ENCODE measurements at places on chromosomes 12 and 14.
A peak's percentile ranks its signal among the peaks of the same experiment; 100 is the strongest.

DNA sequence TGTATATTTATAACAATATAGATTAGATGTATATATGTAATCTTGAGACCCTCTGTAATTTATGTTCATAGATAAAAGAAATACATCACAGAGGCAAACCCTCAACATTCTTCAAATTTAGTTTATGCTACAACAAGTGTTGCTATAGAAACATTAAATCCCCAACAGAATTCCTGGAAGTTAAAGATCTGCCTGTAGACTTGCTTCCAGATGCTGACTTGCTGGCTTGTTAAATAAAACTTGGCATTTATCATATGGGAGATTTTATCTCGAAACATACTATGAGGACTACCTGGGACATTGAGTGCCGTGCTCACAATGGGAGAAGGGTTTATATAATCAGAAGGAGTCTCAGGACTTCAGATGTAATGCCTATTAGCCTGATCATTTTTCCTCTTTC, 136.3 kb upstream of the PLXNC1 start:
- DNase-seq = no peak

GRCh38 chr14:74488786-74489397, 4.2 kb downstream of the NPC2 start:
- no peak for DNase-seq

- no peak for DNase-seq
These were observed 30.3 kb upstream of the WDR89 start for GRCh38 chr14:63671987-63672386.

DNA sequence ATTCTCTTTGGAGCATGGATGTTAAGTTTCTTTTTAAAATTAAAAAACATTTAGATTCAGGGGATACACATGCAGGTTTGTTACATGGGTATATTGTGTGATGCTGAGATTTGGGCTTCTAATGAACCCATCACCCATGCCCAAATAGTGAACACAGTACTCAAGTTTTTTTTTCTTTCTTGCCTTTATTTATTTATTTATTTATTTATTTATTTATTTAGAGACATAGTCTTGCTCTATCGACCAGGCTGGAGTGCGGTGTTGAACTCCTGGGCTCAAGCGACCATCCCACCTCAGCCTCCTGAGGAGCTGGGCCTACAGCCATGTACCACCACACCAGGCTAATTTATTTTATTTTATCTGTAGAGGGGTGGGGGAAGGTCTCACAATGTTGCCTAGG, 2.2 kb upstream of the NCKAP1L start:
- DNase-seq = no peak

GRCh38 chr14:57982804-57983634, 117.1 kb upstream of the SLC35F4 start:
- DNase-seq = no peak

DNA sequence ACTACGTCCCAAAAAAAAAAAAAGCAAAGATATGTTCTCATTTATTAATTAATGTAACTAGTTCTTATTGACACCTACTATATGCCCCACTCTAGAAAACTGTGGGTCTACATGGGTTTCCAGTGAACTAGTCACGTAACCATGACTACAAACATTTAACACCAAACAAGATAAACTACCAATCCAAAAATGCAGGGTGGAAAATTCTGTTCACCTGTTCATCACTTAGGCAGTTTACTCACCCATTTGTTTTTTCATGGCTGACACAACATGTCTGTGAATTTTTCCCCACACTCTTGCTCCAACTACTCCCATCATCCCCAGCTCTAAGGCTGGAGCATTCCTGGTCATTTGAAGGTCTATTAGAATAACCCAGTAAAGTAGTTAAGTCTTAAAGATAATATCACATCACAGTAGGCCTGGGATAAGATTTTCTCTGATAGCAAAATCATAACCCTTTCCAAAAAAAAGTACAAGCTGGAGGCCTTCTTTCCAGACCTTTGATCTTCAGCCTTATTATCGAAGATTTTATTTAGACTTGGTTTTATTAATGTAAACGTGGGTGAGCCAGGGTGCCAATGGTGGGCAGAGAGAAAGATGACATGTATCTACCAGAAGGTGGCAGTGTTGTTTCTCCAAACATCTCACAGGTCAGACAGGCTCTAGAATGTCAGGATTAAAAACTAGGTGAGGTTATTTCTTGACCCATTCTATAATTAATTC, 61.6 kb upstream of the DAAM1 start:
- no peak for DNase-seq

DNA sequence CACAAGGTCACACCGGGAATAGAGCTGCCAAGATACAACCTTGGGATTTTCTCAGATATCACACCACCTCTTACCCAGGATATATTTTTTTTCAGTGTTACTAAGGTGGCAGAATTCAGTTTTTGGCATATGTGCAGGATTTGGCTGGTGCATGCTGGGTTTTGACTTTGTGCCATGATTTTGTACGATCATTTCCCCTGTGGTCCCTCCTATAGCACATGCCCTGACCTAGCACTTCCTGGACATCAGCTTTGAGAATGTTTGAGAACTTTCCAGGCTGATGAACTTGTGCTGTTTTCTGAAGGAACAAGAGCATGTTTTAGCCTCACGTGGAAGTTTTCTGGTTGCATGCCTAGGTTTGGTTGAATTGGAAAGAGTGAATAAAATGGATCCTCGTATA, 11.0 kb upstream of the TBPL2 start:
- no peak for DNase-seq

GRCh38 chr14:99628887-99629618, 15.9 kb upstream of the HHIPL1 start:
- peak; percentile 17 for DNase-seq

DNA sequence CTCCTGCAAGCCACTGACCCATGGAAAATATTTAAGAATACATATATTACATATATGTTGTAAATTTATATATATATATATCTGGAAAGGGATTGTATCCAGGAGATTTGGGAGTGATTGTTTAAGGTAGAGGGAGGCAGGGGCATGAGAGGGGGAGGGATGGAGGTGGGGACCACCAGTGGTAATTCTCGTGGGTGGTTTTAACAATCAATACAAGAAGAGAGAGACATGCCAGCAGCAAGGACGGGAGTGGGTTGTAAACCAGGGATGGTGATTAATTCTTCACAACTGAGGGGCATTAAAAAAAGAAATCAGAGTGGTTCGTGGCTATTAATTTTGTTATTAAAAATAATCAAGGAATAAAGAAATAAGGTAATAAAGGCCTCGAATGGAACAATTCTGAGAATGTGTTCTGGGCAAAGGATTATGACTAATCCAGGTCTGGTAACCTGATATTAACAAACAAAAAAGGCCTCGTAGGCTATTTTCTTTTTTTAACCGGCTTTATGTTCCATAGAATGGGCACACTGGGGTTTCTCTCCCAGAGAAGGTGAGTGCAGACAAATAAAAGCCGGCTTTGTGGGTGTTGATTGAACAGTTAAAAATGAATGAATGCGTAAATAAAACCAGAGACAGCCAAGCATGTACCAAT, 8.3 kb upstream of the RTL1 start:
- no peak for DNase-seq

DNA sequence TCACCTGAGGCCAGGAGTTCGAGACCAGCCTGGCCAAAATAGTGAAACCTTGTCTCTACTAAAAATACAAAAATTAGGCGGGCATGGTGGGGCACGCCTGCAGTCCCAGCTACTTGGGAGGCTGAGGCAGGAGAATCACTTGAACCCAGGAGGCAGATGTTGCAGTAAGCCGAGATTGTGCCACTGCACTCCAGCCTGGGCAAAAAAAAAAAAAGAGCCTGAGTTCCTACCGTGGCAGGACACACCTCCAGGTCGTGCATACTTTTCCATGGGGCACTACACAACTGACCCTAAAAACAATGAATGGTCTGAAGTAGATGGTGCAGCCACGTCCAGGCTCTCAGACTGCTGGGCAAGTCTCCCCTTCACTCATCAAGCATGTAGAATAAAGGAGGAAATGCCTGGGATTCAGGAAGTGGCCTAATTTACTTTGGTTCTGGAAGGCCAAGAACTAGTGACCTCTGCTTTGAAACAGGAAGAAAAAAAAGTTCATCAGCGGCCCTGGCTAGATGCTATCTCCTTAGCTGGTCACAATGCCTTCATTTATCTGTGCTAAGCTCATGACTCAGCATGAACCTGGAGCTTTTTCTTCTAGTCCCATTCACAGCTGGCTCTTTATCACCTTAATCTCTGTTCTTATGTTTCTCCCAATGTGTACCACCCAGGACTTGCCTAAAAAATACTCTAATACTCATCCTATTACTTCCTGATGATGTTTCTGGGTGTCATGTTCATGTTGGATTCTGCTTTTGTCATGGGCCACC, 55.8 kb upstream of the OR6J1 start:
- no peak for DNase-seq

GRCh38 chr14:25010471-25010870, 39.5 kb downstream of the STXBP6 start:
- DNase-seq = no peak

- no peak for DNase-seq
These were observed 365.4 kb downstream of the AEBP2 start for GRCh38 chr12:19804737-19805136.

GRCh38 chr14:96663491-96664067, 133.6 kb upstream of the VRK1 start:
- no peak for DNase-seq

GRCh38 chr12:123271001-123271668, 521 bp downstream of the CDK2AP1 start:
- DNase-seq = peak; percentile 41

DNA sequence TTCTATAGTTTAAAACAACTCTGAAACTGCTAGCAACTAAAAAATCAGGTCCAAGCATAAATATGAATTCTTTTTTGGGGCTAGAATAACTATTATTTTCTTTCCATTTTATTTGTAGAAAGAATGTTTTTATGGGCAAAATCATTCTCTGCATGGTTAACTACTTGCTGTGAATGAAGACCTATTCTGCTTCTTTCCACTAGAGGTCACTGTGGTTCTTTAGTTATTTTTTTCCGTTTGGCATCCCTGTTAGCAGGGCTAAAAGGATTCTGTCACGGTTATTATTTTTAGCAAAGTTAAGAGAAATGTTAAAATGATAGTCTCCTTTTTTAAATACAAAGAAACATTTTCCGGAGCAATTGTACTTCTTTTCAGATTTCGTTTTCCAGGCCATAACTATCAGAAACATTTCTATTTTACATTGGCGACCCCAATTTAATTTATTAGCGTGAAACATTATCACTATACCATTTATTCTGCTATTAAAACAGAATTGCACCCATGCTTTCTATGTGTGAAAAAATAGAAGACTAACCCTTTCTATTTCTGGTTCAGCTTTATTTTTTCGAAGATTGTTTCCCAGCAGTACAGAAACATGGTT, 404.8 kb downstream of the ATP23 start:
- DNase-seq = no peak

- DNase-seq = no peak
These were observed 116.5 kb downstream of the GPHN start for GRCh38 chr14:66624336-66624937.

GRCh38 chr14:69606258-69607184, 4.9 kb upstream of the SUSD6 start:
- no peak for DNase-seq

GRCh38 chr14:48384821-48385220, 709.4 kb upstream of the MDGA2 start:
- no peak for DNase-seq

DNA sequence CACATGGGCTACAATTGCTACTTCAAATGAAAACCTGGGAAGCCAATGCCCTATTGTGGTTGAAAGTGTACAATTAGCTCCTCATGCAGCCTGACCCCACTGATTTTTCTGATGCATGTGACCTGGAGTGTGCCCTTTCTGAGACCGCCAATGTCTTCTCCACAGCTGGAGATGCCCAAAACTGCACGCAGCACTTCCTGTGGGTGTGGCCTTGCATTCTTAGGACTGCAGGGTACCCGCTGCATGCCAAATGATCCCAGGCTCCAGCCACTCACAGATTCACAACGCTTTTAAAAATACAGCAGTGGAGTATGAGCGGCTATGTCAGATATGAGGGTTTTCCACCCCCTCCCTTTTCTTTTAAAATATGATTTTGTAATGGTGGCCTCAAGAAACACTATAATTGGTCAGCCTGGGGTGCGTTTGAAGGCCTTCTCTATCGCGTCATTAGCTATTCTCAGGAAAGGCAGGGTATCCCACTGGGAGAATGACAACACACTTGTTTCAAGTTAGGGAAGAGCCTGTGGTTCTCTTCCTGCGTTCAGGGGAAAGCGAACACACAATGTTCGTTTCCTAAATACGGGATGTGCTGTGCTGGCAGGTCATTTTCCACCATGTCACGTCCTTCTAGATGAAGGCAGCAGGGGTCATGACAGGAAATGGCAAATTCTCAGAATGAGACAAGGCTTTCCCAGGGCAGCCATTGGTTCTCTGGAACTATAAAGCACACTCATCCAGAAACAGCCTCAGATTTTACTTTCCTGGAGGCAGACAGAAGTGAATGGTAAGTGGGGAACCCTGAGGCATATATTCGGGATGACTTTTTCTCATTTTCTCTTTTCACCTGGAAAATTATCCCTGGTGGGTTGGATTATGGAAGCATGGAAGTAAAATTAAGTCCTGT, at the start of gene APOLD1:
APOLD1 (plus strand) TSS at position 749 of the 904 bp plus-strand sequence; CDS start at position 782, 33 bp downstream.
- no peak for DNase-seq

- DNase-seq = no peak
These were observed 101.4 kb upstream of the BBS10 start for GRCh38 chr12:76449583-76449982.

DNA sequence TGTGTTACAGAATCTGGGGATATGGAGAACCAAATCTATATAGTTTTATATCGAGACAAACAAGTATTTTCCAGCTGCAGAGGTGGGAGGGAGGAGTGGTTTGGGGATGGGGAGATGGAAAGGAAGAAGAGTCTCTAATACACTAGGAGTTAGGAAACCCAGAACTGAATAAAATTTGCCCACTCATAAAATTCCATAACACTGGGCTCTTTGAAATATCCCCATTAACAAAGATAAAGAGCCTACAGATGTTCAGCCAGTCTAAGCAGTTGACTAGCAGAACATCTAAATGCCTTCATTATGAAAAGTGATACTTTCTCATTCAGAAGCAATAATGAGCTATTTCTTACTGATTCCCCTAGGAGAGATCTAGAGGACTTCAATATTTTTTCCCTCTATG, 151.7 kb upstream of the GZMB start:
- no peak for DNase-seq

GRCh38 chr12:53804429-53804828, 52.6 kb upstream of the CISTR start:
- no peak for DNase-seq

- no peak for DNase-seq
These were observed 5.7 kb upstream of the KLRK1 start for GRCh38 chr12:10395390-10395998.

GRCh38 chr12:79001404-79001803, 136.8 kb downstream of the SYT1 start:
- no peak for DNase-seq

Data from stimulated activated CD8-positive, alpha-beta memory T cell treated with anti-CD3 and anti-CD28 coated beads, Interleukin-4, amount 100 ng/mL, for 4 hours (primary cell).